ENCODE measurements at places on chromosomes 3 and 15.

GRCh38 chr15:38997841-38998240 is 433.2 kb upstream of the RASGRP1 start:
- DNase-seq = no peak

DNA sequence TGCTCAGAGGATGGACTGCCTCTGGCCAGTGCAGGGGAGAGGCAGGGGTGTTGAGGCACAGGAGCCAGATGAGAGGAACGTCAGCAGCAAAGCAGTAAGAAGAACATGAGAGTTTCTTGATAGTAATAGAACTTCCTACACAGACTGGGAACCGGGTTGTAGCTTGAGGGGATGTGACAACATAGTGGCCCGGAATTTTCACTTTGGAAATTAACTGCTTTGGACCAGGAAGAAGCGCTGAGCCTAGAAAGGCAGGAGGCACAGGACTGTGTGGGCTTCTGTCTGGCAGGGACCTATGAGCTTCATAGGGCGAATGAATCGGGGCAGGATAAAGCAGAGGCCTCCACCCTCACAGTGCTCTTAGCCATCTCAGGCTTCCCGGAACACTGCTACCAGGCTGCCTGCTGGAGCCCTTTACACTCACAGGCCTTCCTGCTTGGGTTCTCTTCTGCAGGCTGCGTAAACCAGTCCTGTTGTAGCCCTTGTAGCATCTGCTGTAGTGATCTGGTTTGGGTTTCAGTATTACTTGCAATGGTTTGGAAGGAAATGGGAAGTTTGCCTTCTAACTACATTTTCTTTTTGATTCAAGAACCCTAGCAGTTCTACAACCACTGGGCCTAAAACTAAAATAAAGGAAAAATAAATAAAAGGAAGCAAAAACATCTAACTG is 3.3 kb upstream of the ADPGK start:
- DNase-seq = no peak

DNA sequence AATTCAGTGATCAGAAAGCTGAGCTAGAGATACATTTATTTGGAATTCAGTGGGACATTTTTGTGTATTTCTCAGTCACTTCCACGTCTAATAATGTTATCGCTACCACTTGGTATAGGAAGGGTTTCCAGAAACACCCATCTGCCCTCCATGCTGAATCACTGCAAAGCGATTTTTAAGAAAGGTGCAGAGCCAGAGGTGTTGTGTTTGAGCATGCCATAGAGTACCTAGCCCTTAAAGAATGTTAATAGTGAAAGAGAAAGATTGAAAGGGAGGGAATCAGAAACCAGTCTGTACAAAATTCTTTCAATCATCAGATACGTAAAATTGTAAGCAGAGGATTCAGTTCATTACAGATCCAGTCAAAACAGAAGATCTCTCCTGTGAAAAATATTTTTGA is 80.1 kb upstream of the ARL6 start:
- no peak for DNase-seq

DNA sequence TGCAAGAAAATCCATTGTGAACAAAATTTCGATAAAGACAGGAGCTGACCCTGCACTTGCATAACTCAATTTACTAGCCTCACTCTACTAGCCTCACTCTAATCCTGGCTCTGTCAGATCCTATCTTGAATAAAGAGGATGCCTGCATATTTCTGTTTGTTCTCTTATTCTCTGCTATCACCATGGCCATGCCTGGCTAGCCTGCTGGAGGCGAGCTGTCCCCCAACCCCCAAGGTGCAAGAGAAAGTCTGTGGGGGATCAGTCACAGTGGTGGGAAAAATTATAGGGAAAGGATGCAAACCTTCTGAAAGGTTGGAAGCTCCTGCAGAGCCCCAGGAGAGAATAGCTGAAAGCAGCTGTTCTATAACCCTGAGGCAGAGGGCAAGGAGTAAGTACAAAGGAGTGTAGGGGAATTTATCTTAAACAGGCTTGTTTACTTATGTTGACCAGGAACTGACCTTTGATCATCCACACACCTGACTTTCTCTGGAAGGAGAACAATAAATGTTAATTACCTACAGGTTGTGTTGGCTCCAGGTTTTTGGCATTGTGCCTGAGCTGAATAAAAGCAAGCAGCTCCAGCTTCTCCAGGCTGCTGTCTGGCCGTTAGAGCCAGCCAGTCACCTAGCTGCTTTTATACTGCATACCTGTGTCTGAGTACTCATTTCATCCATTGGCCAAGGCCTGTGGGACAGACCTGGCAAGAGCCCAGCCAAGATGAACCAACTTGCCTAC is 137.7 kb upstream of the RASGRP1 start:
- DNase-seq = no peak

GRCh38 chr3:67028001-67028784 is 30.1 kb downstream of the KBTBD8 start:
- DNase-seq = no peak

DNA sequence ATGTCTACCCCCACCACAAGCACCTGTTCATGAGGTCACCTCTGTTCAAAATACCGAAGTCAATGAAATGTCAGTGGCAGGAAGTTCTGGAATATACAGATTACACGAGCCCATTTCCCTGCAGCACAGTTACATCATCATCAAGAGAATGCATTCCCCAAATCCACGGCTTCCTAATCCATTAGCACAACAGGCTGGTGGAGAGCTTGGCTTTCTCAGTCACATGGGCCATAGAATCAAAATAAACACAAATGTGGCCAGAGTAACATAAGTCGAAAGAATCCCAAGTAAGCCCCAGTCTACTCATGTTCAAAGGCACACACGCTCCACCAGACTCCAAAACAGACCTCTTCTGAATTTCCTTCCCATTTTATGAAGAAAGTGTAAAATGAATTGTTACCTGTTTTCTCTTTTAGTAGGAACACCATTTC is 419.3 kb downstream of the MAGI1 start:
- DNase-seq = no peak

- no peak for DNase-seq
Observed at GRCh38 chr15:80503319-80503952, 99.3 kb downstream of the ARNT2 start.

DNA sequence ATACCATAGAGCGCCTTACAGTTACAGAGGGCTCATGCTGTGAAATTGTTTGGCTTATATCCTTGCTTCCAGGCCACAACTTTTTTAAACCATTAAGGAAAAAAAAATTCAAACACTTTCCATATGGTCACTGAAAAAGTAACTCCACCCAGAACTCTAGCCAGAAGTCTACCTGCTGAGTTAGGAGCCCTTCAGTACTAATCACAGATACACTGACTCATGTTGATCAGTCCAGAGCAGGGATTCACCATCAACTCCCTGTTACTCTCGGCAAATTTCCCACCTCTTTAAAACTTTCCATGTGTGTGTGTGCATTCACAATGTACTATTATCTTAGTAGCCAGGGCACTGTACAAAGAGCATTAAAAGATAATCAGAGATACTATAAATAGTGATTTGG is 372.8 kb downstream of the MAGI1 start:
- DNase-seq = no peak

GRCh38 chr15:88630798-88631463 is 7.9 kb upstream of the ISG20 start:
- DNase-seq = no peak

DNA sequence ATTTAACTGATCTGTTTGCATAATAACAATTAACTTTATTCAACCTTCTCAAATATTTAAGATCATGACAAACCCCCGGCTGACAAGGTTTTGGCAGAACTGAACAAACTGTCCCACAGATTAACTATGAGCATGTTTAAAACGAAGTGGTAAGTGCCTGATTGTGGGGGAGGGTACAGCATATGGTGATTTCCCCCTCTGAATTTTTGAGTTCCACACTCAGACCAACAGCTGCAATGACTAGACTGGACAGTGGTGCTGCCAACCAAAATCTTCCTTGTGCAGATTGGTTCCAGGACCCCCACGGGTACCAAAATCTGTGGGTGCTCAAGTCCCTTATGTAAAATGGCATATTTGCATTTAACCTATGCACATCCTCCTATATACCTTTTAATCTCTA is 449.5 kb downstream of the SHQ1 start:
- DNase-seq = no peak

GRCh38 chr15:68413363-68414205 is 18.4 kb downstream of the ITGA11 start:
- DNase-seq = no peak

GRCh38 chr3:163368168-163368567 is 1710.1 kb downstream of the SI start:
- DNase-seq = peak; percentile 20

GRCh38 chr3:61687206-61687605 is 125.8 kb downstream of the PTPRG start:
- no peak for DNase-seq

DNA sequence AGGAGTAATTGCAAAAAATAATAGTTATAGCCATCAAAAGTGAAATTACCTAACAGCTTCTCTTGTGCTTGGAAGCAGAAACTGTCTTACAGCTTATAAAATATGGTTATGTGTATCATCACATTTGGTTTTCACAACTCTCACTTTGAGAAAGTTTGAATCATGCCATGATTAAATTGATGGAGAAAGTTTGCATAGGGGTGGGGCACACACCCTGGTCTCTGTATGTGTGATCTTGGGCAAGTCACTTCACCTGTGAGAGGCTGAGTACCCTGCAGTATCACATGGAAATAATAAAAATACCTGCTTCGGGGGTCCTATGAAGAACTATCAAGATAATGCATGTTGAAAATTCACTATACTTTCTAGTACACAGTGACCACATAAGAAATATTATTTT is 471.4 kb downstream of the RAP2B start:
- no peak for DNase-seq

GRCh38 chr15:89781055-89781454 is 4.9 kb downstream of the MESP2 start:
- no peak for DNase-seq

DNA sequence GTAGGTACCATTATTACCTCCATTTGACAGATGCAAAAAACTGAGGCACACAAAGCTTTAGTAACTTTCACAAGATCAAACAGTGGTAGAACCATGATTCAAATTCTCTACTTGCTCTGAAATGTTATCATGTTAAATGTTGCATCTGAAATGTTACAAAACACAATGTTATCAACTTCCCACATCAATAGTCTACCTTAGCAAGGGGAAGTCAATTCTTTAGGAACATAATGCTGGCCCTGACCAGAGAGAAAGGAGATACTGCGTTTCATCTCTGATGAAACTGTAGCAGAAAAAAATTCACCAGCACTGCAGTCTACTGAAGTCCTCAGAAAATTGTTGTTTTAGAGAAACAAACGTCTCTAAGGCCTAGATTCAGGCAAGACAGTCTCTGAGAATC is 174.1 kb downstream of the SATB1 start:
- DNase-seq = no peak

DNA sequence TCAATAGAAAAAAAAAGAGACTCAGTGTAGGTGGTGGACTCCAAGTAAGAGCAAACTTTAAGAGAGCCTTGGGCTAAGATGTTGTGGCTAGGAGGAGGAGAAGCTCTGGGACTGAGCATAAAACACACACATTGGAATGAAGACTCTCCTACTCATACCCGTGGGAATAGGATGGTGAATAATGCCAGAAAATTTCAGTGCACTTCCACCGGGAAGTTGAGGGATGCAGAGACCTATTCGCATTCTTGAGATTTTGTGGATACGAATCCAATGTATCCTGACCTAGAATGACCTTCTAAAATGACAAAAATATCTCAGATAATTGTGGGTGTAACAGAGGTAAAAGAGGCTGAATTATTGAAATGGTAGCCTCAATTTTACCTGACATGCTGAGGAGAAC is 388.7 kb upstream of the SGO1 start:
- DNase-seq = peak; percentile 11

DNA sequence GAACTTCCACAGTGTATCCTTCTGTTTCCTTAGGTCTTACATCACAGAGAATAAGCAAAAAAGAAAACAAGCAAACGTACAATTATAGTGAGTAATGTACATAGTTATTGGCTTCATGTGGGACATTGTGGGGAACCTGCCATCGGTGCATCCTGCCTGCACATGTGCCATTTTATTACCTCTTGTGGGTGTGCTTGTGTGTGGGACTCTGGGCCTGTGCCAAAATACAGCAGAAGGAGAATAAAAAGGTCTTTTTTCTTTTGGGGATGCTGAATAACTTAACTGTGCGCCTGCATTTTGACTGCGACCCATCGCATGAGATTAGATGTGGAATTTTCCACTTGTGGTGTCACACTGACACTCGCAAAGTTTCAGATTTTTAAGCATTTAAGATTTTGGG is 169.6 kb upstream of the DCBLD2 start:
- no peak for DNase-seq

- peak; percentile 77 for DNase-seq
Observed at GRCh38 chr15:65916664-65917406, 47.5 kb downstream of the RAB11A start.

DNA sequence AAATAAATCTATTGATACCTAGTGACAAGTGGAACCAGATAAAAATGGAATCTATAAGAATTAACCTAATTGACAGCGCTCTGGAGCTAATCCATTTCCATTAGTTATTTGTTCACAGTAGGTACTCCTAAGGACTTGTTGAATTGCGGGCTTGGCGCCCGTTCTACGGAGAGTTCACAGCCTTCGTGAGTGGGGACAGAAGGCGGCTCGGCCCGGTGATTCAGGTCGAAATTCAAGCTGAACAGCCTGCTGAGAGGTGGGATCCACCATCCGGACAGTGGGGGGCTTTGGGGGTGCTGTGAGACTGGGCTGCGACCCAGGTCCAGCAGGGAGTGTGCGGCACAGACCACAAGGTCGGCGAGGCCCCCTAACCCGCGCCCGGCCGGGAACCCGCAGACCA is 779 bp upstream of the CTNNB1 start:
- DNase-seq = no peak

Data from HTR-8/SVneo (cell line).